ENCODE measurements at places on chromosomes 7 and 10.

DNA sequence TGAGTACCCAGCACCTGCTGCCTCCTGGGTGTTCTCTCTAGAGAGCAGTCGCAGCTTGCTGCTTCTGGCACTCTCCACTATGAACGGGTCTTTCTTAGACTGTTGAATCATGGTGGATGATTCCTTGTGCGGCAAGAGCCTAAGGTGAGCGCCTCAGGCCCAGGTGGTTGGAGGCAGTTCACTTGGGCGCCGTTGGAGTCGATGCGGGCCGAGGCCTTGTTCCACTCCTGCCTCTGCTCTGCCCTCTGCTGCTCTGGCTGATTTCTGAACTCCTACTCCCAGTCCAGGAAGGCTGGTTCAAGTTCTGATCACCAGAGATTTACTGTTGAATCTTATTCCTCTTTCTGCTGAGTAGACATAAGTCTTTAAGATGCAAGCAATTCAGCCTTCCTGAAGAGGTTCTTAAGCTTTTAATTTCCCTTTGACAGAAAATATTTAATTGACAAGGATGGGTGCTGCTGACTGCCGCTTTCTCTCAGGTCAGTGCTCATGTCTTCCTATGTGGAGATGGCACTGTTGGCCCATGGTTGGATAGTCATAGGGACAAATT lies 10.4 kb downstream of the YKT6 start:
- DNase-seq: no peak

- no peak for DNase-seq
These were observed 583.5 kb downstream of the PARD3 start for GRCh38 chr10:34231441-34232180.

- no peak for DNase-seq
These were observed 33.4 kb downstream of the INPP5A start for GRCh38 chr10:132570771-132571649.

DNA sequence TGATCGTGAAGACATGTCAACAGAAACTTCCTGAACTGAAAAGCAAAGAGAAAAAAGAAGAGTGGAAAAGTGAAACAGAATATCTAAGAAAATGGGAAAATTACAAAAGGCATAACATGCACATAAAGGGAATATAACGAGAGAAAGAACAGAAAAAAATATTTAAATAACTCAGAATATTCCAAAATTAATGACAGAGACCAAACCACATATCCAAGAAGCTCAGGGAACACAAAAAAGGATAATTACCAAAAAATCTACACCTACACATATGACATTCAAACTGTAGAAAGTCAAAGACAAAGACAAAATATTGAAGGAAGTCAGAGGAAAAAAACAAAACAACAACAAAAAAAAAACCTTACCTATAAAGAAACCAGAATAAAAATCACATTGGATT lies 105.5 kb downstream of the OR13A1 start:
- no peak for DNase-seq

DNA sequence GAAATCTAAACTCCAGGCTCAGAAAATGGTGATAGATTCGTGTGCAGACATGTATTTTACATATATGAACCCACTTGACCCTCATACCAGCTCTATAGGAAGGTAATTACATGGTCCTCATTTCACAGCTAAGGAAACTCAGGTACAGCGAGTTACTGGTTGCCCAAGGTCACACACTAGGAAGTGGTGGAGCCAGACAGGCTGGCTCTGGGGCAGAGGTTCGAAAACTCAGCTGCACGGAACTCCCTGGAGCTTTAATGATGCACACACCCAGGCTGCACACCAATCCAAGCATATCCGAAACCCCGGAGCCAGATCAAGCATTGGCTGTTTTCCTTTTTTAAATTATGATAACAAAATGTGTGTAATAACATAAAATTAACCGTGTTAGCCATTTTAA lies 172.4 kb downstream of the COBL start:
- DNase-seq: no peak

GRCh38 chr10:116621934-116622655 lies 1.3 kb downstream of the PNLIPRP2 start:
- DNase-seq: no peak

DNA sequence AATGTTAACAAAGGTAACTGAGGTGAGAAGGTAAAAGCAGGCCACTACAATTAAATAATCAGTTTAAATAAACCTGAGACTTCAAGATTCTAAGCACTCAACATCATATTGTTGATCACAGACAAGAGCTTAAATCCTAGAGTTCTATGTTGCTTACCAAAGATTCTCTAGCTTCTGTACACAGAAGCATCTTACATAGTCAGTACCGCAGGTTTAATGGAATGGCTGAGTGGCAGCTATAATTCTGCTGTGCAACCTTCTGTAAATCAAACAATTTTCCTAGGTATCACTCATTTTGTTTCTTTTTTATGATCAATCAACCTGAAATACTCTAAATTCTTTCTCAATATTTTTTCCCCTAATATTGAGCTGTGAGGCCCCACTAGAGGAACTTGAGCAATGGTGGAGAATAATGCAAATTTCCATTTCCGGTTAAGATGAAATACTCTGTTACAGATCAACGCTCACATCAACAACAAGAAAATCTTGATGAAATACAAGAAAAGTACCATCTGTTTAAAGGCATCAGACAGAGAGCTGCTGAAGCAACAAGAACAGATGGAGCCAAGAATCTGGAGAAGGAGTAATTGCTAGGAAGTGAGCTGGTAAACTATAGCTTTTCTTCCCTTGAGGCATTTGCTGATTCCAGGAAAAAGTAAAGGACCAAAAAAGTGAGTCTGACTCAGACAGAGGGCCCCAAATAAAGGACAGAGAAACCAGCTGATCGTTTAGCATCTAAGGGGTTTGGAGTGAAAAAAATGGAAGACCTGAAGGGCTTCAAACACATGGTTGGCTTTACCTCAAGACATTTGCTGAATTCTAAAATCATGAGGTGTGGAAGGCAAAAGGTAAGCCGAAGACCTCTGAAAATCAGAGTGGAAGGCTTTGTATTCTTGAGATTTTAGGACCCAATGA lies 22.6 kb downstream of the PNPLA8 start:
- no peak for DNase-seq

- no peak for DNase-seq
These were observed 14.3 kb downstream of the TES start for GRCh38 chr7:116224492-116225098.

DNA sequence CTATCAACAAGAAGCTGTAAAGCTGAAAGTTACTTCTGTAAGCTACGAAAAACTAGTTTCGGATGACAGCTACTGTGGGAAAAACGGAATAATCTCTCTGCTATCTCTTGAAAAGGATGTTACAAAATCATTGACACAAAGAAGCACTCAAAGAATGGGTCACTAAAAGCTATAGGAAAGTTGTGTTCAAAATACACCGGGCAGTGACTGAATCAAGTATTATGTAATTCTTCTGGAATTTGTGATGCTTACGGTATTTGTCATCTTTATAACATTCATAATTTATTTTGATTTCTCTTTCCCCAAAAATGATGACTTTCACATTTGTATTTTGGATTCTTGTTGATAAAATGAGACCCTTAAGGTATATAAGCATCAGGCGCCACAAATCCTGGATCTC lies 112.1 kb upstream of the KLF6 start:
- no peak for DNase-seq

DNA sequence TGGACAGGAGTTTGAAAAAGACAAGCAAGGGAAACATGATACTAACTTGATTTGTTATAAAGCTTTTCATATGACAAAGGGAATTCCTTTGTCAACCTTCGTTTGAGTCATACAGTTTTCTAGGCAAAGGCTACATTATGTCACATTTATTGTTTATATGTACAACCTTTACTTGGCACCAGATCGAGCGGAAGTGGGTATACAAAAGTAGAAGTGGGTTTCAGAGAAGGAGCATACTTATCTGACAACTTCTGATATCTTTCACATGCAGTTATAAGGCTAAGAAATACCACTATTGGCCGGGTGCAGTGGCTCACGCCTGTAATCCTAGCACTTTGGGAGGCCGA lies 11.0 kb downstream of the STMP1 start:
- DNase-seq: no peak

DNA sequence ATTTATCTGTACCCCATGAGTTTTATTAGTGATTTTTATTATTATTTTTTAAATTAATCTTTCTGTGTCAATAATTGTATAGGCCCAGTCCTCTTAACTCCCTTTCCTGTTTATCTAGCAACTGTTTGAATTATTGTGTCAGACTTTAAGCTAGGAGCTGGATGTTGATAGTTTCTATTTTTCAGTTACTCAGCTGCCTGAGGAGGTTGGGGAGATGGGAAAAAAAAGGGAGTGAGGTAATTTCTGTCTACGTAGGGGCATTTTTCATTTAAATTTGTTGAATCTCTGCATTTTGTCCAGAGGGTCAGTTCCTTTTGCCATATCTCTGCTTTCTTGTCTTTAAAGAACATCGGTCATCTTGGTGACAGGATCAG lies 5.0 kb upstream of the ZNF518A start:
- no peak for DNase-seq

DNA sequence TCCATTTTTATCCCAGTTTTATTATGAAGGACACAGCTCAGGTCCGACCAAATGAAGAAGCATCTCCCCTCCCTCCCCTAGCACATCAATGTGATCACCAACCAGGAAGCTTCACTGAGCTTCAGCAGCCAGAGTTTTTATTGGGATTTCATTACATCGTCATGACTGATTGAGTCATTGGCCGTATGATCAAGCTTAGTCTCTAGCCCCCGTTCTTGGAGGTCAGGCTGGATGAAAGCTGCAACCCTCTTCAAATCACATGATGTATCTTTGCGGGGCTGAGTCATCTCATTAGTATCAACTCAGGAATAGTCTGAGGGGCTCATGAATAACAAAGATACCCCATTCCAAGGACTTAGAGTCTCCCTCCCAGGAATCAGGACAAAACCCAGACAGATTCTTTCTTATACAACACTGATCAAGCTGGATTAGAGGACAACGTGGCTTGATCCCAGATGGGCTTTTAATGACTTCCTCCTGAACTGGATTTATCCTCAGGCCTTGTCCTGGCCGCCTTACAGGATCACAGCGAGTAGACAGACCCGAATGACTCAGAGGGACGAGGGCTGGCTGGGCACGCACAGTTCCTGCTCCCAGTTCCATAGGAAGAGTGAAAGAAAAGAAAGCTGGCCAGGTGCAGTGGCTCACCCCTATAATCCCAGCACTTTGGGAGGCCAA lies 14.5 kb downstream of the LIMK1 start:
- DNase-seq: no peak

- no peak for DNase-seq
These were observed 399.7 kb downstream of the EXOC4 start for GRCh38 chr7:133652547-133652946.

DNA sequence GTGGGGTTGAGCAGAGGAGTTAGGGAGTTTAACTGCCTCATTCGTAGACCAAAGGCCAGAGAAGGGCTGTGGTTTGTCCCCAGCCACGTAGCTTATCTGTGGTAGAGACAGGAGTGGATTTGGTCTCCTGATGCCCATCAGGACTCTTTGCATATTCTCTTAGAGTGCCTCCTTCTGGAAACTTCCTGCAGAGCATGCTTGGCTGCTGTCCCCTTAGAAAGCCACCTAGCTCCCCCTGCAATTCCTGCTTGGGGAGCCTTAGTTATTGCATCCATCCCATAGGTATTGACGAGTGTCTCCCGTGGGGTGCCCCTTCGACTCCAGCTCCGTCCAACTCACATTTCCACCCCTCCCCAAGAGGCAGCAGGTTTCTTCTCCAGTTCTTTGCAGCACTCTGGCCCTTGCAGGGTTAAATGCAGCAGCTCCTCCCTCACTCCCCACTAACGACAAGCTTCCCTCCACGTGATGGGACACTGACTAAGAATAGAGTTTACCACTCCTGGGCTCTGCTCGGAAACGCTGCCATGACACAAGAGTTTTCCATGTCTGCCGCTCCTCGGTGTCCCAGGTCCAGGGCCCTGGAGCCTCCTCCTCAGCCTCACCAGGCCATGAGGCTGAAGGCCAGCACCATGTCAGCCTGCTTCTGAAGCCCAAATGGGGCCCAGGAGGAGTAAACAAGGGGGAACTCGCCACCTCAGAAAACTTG lies 147.8 kb upstream of the UNC5B start:
- no peak for DNase-seq

DNA sequence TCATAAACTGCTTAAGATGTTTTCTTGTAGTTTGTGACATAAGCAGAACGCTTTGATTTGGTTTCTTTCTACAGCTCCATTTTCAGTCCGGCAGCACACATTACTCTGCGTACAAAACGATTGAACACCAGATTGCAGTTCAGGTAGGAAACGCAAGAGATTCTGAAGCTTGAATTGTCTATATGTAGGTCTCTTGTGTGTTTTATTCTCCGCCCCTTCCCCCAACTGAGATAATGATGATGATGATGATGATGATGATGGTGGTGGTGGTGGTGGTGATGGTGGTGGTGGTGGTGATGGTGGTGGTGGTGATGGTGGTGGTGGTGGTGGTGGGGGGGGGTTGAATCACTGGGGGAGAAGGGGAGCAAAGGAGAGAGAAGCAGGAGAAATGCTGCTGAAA lies 14.4 kb downstream of the TCF7L2 start:
- DNase-seq: no peak

GRCh38 chr7:99525713-99526440 lies 21.4 kb downstream of the ZKSCAN5 start:
- DNase-seq: no peak

DNA sequence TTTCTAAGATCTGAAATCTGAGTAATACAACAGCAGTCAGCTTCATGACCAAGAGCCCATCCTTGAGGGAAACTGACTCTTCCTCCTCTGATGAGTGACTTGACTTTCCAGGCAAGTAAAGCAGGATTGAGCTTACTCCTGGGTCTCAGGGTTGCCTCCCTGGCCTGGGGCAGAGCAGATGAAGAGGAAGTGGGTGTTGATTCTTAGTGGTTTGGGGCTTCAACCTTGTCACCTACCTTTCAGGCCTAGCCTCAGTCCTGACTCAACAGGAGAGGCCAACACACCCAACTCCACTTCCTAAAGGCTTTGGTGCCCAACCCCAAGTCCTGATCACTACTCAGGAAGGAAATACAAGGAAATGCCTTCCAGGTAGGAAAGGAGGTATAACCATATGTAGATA lies 54.1 kb downstream of the KCNMA1 start:
- no peak for DNase-seq

DNA sequence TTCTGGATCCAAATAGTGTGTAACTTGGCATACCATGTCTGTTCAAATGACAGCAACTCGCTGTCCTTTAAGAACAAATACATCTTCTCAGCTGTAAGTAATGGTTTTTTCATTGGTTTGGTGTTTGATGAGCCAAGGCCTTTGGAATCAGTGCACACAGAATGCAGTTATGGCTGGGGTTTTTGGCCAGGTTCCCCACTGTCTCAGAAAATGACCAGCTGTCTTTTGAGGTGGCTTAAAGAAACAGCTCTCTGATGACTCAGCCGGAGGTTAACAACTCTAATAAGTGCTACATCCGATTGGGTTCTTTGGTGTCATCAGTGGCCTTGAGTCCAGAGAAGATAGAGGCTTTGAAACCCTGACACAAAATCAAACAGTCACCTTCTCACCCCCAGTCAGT lies 688.4 kb downstream of the REEP3 start:
- DNase-seq: no peak

- DNase-seq: no peak
These were observed 46.0 kb upstream of the LRRC18 start for GRCh38 chr10:48985621-48986158.

DNA sequence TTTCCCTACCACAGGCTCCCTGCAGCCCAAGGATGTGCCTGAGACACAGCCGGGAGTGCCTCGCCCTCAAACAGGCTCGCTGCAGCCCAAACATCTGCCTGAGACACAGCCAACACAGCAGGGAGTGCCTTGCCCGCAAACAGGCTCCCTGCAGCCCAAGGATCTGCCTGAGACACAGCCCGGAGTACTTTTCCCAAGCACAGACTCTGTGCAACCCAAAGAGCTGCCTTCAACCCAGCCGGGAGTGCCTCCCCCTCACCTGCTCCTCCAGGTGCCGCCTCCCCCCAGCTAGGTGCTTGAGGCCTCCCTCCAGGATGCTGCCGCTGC lies 42.9 kb downstream of the ANTXRL start:
- DNase-seq: no peak

GRCh38 chr7:30979027-30979426 lies 15.3 kb downstream of the GHRHR start:
- DNase-seq: no peak

All from right renal cortex interstitium (tissue), 3 donors.